ENCODE measurements at places on chromosomes 11 and 22.

GRCh38 chr22:38564669-38565068 is 5.3 kb downstream of the DMC1 start:
- DNase-seq = no peak

- no peak for DNase-seq
Measured at GRCh38 chr11:96211436-96211835, 131.6 kb downstream of the MAML2 start.

- DNase-seq = no peak
Measured at GRCh38 chr22:37571258-37571991, 8.5 kb downstream of the LGALS2 start.

GRCh38 chr11:43832536-43832935 is 48.1 kb upstream of the ALKBH3 start:
- no peak for DNase-seq

DNA sequence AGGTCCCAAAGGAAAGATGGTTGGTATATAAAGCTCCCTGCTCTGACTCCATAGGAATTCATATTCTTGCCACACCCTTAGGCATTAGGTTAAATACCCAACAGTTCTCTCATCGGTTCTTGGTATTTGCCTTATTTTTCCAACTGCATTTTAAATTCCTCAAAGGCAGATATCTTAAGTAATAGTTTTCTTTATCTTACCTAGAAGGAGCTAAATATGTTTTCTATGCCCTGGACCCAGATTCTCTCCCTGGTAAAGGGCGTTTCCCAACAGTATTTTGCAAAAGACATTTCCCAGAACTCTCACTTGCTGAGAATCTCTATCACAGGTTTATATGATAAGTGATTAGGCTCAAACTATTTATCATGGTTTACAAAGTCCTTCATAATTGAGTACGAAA is 158.6 kb upstream of the BDNF start:
- DNase-seq = no peak

DNA sequence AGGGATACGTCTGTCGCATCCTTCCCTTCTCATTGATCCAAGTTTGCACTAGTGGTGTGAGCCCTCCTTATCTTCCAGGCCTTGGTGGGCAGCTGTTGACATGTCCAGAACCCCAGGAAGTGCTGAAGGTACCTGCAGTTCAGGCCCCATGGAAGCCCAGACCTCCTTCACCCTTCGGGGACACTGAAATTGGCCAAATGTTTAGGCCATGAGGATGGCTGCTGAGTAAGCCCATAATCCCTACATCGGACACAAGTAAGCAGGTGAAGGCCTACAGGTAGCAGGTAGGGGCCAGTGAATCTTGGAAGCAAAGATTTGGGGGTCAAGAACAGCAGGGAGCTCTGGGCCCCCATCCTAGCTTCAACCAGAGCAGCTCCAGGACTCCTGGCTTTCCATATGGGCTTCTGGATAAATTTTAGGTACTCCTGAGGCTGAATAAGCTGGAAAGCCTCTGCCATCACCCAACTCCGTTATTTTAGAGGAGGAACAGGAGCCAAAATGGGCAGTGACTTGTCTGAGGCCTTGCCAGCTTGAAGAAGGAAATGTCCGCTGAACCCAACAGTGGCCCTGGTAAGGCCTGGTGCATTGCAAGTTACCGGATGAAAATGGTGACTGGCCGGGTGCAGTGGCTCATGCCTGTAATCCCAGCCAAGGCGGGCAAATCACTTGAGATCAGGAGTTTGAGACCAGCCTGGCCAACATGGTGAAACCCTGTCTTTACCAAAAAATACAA is 45.2 kb downstream of the MORC2 start:
- DNase-seq = no peak

- no peak for DNase-seq
Measured at GRCh38 chr11:108947654-108948570, 283.0 kb downstream of the DDX10 start.

DNA sequence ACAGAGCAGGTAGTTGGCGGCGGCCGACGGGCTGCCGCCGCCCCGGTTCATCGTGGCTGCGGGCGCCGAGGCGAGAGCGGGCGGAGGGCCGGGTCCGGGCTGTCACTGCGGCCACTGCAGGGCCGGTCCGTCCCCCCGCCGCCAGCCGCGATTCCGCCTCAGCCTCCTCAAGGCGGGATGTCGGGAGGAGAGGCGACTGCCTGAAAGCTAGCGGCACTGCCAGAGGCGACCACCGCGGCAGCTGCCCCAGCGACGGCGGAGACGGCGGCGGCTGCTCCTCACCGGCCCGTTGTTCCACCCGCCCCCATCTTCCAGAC is 234 bp downstream of the SESN3 start:
- no peak for DNase-seq

DNA sequence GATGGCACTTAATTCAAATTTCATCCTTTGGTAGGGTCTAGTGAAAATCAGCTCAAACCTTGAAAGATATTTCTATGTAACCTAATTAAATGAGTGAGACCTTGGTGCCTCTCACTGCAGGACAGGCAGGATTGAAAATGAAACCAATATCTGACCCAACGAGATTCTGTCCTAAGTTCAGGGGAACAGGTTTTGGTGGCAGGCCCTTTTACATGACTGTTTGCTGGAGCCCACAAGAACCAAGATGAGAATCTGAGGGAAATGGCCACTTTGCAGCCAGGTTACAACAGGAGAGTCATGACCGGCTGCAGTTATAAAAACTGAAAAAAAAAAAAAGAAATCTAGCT is 130.2 kb downstream of the TRIM44 start:
- no peak for DNase-seq

DNA sequence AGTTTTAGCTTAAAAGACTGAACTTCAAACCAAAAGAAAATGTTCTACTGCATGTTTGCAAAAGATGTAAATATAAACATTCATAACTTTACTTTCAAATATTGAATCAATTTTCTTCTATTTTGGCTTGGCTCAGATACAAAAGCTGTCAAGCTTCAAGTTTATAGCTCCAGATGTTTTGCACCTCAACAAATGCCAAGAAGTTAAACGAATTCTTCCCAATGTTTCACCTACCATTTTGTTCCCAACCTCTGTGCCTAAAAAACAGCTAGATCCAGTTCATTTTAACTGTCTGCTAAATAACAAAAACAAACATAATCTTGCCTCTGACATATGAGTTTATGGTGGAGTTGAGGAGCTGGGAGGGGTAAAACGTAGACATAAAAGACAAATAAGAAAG is 76.5 kb downstream of the RAB30 start:
- DNase-seq = no peak

DNA sequence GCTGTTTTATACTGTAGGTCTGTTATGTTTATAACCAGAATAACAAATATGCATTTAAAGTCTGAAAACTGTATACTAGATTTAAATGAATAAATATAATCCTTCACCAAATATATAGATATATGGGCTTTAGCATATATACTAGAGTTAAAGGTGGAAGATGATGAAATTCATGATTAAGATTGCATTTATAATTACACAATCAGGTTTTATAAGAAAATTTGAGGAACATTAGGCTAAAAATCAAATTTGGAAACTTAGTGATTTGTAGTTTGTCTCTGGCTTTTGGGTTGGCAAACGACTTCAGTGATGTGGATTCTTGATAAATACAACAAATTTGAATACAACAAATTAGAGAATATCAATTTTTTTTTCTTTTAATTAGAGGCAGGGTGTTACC is 10.0 kb downstream of the BCL2L13 start:
- no peak for DNase-seq

DNA sequence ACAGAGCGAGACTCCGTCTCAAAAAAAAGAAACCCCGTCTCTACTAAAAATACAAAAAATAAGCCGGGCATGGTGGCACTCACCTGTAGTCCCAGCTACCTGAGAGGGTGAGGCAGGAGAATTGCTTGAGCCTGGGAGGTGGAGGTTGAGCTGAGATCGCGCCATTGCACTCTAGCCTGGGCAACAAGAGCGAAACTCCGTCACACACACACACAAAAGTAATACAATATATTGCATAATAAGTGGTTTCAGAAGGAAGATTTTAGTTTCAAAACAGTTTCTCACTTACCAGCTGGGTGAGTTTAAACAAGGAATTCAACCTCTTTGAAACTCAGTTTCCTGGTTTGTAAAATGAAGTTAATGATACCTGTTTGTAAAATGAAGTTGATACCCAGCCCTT is 32.7 kb upstream of the HTR3A start:
- no peak for DNase-seq
